Activated CD4-positive, alpha-beta T cell treated with anti-CD3 and anti-CD28 coated beads, Interleukin-2, amount 10 ng/mL, durations not matched to agents 24 days and 14 days (primary cell): ENCODE measurements at places on chromosomes 7 and 10. TPM values are rescaled to one million over a fixed set of nuclear protein-coding genes. Genes with fewer than 3 reads are reported as not detected.

DNA sequence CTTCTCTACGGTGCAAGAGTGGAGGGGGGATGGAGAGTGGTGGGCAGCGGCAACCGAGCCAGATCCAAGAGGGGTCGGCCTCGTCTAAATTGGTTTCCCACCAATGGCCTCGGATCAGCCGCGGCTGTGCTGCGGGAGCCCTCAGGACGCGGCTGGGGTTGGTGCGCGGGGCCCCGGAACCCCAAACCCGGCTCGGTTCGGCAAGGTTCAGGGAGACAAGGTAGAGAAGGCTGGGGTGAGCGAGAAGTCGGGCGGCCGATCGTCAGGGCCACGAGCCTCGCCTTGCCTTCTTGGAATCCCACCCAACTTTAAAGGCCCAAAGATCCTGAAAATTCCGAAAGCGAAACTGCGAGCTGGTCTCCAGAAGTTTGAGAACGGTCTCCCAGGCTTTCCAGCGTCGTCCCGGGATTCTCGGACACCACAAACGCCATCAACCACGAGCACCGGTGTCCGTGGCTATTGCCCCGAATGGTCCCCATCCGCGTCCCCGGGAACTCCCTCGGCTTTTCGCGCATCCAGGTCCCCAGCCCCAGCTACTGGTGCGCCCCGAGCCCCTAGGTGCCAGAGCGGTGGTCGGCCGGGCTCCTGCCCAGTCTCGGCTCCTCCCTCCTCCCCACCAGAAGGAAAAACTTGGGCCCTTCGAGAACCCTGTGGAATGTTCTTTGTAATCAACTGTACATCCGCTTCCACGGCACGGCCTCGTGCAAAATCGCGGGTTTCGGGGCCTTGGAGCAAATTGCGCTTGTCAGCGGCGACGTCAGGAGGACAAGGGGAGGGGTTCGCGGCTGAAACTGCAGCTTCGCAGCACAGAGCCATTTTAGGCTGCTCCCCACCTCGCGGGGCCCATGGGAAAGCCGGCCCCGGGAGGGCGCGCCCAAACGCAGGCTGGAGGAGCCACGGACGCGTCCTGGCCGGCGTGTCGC, 3.2 kb downstream of the SFMBT2 start:
- DNase-seq = peak; percentile 83

DNA sequence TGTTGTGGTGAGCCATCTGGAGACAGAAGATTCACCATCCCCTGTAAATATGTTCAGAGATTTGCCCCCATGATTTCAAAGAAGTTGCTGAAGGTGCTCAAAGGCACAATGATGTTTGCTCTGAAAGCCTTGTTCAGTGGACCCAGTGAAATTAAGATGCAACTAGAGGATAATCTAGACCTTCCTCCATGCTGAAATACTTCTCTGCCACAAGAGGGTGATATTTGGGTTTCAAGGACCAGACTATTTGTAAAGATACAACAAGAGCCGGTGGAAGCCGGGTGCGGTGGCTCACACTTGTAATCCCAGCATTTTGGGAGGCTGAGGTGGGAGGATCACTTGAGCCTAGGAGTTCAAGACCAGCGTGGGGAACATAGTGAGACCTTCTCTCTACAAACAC, 13.5 kb upstream of the MSRB2 start:
- DNase-seq = no peak

GRCh38 chr7:71517940-71518699, 386.2 kb downstream of the GALNT17 start:
- no peak for DNase-seq

DNA sequence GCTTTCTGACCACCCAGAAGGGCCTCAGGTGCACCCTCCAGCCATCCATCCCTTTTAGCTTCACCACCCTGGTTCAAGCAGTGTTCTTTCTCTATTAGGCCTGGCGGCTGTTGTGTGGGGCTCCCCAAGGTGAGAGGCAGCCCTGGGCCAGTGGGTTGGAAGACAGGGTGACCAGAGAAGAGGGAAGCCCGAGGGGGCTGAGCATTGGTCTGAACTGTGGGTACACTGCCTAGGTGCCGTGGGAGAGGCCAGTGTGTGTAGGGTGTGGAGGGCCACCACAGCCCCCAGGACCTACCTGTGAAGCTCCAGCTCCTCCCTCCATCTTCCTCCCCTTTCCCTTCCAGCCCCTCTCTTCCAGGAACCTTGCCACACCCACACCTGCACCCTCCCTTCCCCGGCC, 9.1 kb upstream of the MTPAP start:
- peak; percentile 51 for DNase-seq

Gene PTPN20
- total RNA-seq = 0.24 and 0.28 TPM in 2 replicates

Gene WDFY4
- 0.05 TPM in 1 of 2 replicates, not detected in the other for total RNA-seq

Gene GNG11
- total RNA-seq = not detected in 2 replicates

Gene ATE1
- 39.0 and 39.1 TPM in 2 replicates for total RNA-seq

Gene SLC16A12
- total RNA-seq = not detected in 2 replicates
